ENCODE measurements at places on chromosomes 6 and 20.

DNA sequence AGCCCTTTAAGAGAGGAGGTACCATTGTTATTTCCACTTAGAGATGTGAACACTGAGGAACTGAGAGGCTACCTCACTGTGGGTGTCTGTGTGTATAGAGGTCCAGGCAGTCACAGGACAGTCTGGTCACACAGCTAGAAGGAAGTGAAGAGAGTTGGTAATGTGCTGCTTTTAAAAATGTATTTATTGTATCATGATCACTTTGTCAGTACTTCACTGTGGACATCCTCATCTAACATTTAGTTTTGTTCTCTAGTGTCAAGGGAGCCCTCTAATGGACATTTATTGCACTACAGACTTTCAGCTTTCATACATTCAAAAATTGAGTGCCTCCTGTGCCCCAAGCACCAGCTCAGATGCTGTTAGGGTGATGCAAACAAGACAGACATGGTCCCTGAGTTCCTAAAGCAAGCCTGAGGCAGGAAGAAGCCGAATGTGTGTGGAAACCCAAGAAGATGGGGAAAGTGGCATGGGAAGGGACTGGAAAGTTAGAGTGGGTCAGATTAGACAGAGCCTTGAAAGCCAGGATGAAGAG, 123.0 kb downstream of the SLC16A10 start:
- DNase-seq, result no peak

GRCh38 chr6:138346302-138347195, 31.2 kb upstream of the SMIM28 start:
- DNase-seq, result no peak

DNA sequence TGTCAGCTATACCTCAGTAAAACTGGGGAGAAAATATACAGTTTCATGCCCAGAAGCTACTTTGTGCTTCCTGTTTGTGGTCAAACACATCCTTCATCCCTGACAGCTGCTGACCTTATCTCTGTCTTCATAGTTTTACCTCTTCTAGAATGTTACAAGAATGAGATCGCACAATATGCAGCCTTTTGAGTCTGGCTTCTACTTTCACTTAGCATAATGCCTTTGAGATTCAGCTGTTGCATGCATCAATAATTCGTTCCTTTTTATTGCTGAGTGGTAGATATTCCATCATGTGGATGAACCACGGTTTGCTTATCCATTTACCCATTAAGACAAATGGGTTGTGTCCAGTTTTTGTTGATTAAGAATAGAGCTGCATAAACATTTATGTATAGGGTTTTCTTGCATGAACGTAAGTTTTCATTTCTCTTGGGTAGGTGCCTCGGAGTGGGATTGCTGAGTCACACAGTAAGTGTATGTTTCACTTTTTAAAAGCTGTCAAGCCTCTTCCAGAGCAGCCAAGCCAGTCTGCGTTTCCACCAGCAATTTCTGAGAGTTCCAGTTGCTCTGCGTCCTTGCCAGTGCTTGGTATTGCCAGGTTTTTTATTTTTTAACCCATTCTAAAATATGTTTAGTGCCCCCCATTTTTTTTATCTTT, 86.6 kb upstream of the PAX1 start:
- no peak for DNase-seq

DNA sequence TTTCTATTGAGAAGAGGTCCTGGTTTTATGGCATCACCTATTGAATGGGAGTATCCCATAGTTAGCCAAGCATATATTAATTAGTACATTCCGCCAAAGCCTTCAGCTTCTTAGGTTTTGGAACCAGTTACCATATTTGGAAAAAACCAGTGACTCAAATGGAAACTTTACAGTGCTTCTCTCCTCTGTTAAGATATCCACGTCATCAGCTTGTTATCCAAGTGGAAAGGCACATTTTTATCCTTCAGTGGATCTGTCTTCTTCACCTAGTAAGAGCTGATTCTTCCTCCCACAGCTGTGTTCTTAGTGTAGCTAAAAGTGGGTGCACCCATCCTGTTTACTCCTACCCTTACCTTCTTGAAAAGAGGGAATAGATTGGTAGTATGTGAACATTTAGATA, 34.5 kb downstream of the TPD52L1 start:
- DNase-seq, result no peak

DNA sequence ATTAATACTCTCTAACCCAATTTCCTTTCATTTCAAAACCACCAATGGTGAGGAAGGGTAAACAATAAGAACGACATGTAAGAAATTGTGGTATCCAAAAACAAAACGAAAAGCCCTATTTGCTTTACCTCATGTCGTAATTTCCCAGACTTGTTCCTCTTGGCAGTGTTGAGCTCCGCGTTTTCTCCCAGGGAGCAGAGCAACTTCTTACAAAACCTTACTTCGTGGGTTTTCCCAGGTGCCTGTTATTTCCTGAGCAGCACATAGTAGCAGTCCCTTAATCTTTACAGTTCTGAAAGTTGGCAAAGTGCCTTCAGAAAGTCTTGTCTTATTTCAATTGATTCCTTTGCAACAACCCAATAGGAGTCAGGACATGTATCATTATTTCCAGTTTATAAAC, 207.9 kb upstream of the MARCKS start:
- DNase-seq, result no peak

GRCh38 chr6:63180367-63180766, 30.9 kb upstream of the FKBP1C start:
- no peak for DNase-seq

- DNase-seq, result no peak
Measured at GRCh38 chr6:21202521-21202920, 391.0 kb upstream of the SOX4 start.

DNA sequence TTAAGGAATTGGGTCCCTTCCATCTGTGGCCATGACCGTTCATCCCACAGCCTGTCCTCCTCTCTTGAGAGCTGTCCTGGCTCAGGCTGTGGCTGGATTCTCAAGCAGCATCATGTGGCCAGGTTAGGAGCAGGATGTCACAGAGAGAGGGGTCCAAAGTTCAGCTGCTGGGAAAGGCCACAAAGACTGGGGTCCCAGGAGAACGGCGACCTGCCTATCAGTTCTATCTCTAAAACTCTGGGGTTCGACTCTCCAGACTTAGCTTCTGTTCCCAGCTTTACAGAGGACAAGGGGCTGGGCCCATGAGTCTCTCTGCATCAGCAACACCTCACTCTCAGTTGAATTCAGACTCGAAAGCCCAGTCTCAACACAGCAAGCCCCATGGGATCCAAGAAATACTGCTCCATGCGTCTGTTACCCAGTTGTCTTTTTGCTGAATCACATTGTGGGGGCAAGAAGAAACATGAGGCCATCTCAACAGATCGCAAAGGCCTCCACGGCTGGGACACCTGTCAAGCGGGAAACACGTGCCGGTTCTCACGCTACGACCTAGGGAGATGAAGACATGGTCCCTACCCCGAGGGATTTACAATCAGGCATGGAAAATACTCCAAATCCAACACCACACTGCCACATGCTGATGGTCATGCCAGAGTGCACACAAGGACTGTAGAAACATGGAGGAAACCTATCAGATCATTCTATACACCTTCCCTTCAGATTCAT, 95.4 kb downstream of the SLC22A23 start:
- no peak for DNase-seq

GRCh38 chr6:137915790-137916189, 48.7 kb downstream of the TNFAIP3 start:
- no peak for DNase-seq

DNA sequence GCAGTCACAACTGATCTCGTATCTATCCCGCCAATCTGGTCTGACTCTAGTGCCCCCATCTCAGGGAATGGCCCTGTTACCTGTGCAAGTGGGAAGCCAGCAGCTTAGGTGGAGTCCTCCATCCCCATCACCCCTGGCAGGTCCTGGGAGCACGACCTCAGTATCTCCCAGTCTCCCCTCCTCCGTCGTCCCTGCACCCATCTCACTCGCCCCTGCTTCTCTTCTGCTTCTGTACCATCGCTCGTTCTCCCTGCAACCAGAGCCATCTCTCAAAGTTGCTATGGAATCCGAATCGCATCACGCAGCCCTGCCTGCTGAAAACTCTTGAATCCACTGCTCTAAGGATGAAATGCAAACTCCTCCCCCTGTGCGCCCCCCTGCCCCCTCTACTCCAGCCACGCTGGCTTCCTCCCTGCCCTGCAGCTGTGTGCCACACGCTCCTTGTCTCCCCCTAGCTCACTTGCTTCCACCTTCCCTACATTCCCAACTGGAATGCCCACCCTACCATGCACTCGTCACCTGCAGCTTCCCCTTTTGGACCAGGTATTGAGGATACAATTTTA, 64.0 kb upstream of the PTGIS start:
- DNase-seq, result no peak

DNA sequence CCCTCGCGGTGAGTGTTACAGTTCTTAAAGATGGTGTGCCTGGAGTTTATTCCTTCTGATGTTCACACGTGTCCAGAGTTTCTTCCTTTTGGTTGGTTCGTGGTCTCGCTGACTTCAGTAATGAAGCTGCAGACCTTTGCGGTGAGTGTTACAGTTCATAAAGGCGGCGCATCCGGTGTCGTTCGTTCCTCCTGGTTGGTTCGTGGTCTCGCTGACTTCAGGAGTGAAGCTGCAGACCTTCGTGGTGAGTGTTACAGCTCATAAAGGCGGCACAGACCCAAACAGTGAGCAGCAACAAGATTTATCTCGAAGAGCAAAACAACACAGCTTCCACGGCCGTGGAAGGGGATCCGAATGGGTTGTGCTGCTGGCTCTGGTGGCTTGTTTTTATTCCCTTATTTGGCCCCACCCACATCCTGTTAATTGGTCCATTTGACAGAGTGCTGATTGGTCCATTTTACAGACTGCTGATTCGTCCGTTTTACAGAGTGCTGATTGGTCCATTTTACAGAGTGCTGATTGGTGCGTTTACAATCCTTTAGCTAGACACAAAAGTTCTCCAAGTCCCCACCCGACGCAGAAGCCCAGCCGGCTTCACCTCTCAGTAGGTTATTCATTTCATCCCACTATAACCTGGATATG, 48.2 kb upstream of the ARG1 start:
- DNase-seq, result no peak

DNA sequence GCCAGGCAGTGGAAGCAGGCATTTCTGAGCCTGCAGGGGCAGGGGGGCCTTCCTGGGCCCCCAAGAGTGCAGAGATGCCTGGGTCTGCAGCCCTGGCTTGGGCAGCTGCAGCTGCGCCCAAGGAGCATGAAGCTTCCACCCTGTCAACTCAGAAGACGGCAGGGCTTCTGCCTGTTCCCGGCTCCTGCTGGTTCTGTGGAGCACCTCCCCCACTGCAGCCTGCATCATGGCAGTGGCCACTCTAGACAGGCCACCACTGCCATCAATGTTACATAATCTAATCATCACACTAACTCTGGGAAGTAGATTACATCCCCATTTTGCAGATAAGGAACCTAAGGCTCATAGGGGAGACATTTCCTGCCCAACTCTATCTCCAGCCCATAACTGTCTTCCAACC, 21.1 kb upstream of the TOP1 start:
- no peak for DNase-seq

GRCh38 chr6:107699254-107699653, 124.9 kb downstream of the SCML4 start:
- no peak for DNase-seq

All from ascending aorta (tissue), 2 donors.